ENCODE measurements at places on chromosomes 2 and 18.

DNA sequence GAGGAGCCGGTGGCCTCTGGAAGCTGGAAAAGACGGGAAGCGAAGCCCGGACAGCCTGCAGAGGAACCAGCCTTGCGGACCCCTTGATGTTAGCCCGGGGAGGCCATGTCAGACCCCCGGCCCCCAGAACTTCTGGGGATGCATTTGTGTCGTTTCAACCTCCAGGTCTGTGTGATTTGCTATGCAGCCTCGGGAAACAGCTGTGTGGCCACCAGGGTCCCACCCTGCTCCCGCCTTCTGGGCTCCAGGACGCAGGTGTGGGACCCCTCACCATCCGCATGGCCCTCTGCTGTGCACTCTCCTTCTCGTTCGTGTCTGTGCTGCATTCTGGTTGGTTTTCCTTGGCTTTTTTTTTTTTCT, 13.3 kb downstream of the NEU4 start:
- no peak for DNase-seq

GRCh38 chr2:140338795-140339194, 1558.6 kb upstream of the NXPH2 start:
- no peak for DNase-seq

- no peak for DNase-seq
These were observed 97.4 kb upstream of the DNAJC10 start for GRCh38 chr2:182618672-182619079.

GRCh38 chr18:48201337-48202005, 207.7 kb downstream of the ZBTB7C start:
- DNase-seq, result no peak

GRCh38 chr2:241794250-241794823, 14.7 kb upstream of the NEU4 start:
- DNase-seq, result no peak

DNA sequence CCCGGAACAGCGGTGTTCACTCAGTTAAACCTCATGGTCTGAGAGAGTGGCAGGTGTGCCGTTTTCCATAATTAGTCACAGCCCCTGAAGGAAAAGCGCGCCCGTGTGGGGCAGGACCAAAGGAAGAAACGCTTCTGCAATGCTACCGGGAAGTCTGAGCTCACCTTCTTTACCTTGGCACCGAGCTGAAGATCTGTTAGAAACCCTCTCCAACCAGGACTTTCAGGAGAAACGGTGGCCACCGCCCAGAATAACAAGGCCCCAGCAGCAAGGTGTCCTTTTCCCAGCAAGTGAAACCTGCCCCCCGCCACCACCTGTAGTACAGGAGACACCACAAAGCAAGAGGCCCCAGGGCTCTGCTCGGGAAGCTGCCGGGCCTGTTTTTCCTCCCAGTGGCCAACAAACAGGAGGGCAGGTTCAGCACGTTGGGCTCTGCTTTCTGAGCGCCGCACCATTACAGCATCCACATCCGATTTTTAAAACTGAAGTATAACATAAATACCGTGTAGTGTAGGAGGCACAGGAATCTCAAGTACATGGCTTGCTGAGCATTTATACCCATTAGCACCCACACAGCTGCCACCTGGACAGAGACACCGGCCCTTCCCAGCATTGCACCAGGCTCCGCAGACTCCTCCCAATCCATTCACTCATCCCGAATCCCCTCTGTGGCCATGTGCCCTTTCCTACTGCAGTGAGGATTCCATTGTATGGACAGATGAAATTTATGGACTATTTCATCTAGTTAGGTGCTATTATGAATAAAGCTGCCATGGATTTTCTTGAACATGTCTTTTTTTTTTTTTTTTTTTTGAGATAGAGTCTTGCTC, 121.8 kb upstream of the RIOK3 start:
- DNase-seq, result no peak

GRCh38 chr2:52428224-52428623, 1339.4 kb upstream of the CHAC2 start:
- no peak for DNase-seq

DNA sequence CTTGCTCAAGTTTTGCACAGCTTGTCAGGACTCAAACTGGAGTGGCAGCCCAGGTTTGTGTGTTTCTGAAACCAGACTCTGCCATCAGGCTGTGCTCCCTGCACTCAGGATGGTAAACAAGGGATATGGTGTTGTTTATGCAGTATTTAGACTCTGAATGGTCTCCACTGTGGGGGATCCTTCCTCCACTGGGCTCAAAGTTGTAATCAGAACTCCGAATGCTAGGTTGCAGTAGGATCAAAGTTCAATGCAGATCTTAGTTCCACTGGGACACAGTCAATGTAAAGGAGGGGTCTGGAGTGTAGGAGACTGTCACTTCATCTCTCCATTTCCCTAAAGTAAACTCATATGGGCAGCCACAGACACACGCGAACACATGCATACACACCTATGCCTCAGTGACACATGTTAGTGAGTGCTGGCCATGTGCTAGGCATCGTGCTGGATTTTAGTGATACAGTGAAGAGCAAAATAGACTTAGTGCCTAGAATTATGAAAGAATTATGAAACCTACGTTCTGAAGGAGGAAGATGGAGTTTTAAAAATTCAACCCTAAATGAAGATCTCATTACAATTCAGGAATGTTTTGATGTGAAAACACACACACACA, 6.1 kb downstream of the IL18R1 start:
- DNase-seq, result no peak

GRCh38 chr2:224934526-224935188, 107.6 kb downstream of the DOCK10 start:
- DNase-seq, result no peak

GRCh38 chr2:39922679-39923405, 143.8 kb upstream of the THUMPD2 start:
- DNase-seq, result no peak

DNA sequence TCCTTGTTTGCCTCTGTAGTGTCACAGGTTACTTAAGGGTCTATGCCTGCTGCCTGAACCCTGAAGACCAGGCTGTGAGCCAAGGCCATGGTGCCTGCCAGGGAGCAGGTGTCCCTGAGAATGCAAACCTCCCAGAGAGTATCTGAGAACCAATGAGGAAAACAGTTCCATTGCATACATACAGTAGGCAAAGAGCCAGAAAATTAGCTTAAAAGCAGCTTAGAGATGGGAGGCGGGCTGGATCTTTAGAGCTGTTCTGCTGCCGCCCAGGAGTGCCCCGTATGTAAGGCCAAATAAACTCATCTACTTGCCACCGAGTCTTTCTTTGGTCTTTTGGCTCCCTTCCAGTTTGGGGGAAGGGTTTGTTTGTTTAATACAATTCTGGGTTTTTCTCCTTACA, 327.9 kb downstream of the CLIP4 start:
- peak; percentile 96 for DNase-seq

GRCh38 chr2:127348426-127349000, 39.3 kb downstream of the MAP3K2 start:
- DNase-seq, result no peak

GRCh38 chr2:192278701-192279100, 84.0 kb upstream of the TMEFF2 start:
- DNase-seq, result no peak

GRCh38 chr2:230981704-230982103, 14.2 kb upstream of the SPATA3 start:
- no peak for DNase-seq

DNA sequence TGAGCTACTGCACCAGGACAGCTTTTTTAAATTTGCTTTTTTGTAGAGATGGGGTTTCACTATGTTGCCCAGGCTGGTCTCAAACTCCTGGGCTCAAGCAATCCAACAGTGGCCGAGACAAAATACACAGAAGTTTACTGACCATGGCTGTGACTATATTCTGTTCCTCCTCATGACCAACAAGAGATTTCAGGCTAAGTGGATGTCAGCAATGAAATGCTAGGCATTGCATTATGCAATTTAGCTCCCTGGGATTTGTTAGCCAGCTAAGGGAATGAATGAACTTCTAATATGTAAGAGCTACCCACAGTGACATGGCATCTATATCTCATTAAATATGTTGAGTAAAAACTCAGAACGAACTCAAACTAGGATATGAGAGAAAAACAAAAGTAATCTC, 81.9 kb upstream of the MBOAT2 start:
- DNase-seq, result no peak

GRCh38 chr2:75646090-75646582, 447 bp upstream of the MRPL19 start:
- no peak for DNase-seq

- no peak for DNase-seq
These were observed 267.8 kb downstream of the TSN start for GRCh38 chr2:122023059-122023864.

- no peak for DNase-seq
These were observed 3.5 kb upstream of the RNPEPL1 start for GRCh38 chr2:240564561-240565332.

DNA sequence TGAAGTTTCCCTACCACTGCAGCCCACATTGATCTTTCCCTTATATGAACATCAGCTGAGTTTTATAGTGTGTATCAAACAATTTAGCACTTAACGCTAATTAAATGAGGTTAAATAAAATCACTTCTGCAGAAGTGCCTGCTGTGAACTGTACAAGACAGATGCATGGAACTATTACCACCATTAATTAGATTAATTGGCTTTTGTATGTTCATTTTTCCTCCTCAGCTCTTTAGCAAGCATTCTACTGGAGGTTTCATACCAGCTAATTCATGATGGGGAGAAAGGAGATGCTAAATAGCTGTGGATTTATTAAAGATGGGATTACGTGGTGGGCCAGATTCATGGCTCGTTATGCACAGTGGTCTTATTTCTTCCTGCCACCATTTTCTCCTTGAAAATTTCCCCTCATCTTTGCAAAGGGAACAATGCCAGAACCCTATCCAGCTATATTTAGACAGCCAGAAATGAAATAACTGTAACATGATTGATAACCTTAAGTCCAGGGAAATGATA, 96.7 kb downstream of the CNTNAP5 start:
- DNase-seq, result no peak

GRCh38 chr2:42055573-42056514, 8.0 kb downstream of the PKDCC start:
- DNase-seq, result no peak

DNA sequence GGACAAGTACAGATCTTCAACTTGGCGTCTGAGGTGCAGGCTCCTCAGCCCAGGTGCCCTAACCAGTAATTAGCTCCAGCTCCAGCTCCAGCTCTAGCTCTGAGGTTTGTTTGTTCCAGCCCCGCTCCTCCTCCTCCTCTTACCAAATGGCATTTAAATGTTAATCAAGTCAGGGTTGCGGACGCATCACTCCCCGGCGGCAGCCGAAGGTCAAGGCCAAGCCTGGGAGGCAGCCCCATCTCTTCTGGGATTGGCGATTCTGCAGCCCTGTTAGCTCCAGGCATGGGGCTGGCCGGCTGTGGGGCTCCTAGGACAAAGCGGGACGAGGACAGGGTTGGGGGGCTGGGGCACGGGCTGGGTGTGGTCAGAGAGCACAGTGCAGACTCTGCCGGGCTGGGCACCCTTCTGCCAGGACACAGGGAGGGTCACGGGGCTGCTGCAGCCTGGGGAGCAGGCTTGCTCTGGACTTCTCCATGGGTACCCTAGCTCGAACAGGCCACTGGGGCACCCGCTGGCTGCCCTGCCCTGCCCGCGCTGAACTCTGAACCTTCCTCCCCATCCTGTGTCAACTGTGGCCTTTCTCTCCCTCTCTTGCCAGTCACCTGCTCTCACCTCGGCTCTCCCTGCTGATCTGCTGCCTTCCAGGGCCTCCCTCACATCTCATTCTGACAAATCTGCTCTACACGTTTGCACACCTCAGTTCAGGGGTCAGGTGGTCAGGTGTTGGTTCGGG, 203.3 kb downstream of the CELF4 start:
- no peak for DNase-seq

- no peak for DNase-seq
These were observed 386 bp upstream of the YIPF4 start for GRCh38 chr2:32277363-32277673.

GRCh38 chr2:51251356-51251755, 219.4 kb upstream of the NRXN1 start:
- DNase-seq, result no peak

DNA sequence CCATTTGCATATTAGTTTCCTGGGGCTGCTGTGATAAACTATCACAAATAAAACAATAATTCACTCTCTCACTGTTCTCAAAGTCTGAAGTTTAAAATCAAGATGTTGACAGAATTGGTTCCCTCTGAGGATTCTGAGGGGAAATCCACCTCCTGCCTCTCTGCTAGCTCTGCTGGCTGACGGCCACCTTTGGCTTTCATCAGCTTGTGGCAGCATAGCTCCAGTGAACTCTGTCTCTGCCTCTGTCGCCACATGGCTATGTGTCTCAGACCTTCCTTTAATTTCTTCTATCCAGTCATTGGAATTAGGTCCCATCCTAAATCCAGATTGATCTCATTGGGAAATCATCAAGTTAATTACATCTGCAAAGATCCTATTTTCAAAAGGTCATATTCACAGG, 38.9 kb upstream of the TRIM43 start:
- no peak for DNase-seq

- no peak for DNase-seq
These were observed 1.2 kb downstream of the ME2 start for GRCh38 chr18:50880119-50880465.
